Activated naive CD8-positive, alpha-beta T cell treated with anti-CD3 and anti-CD28 coated beads, Interleukin-2, amount 10 ng/mL, durations not matched to agents 7 days and 5 days (primary cell): ENCODE measurements at places on chromosomes 1 and 21. TPM values are rescaled to one million over a fixed set of nuclear protein-coding genes. Genes with fewer than 3 reads are reported as not detected.

GRCh38 chr1:218499011-218499691, 154.0 kb downstream of the TGFB2 start:
- no peak for DNase-seq

DNA sequence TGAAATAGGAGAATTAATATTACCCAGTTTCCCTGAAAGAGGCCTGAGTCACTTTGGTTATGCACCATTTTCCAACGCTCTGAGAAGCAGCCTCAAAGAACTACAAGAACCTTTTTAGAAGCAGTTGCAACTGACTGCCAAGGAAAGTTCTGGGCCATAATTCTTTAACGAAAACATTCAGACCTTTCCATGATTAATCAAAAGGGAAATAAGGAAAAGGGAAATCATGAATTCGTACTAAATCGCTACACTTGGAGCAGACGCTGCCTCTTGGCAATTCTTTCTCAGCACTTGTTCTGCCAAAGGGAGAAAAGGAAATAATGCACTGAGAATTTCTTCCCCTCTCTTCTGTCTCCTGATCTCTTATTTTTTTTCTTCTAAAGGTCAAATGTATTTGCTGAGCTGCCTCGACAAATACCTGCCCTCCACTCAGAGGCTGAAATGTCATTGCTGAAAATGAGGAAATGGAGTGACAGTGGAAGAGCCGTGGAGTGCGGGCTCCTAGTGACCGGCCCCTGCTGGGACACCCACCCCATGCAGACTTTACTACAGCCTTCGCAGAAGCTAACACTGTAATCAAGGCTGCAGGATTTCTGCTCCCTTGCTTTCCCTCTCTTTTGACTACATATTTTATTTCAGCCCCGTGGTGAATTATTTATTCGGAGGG, 67.9 kb upstream of the GALNT2 start:
- no peak for DNase-seq

- no peak for DNase-seq
These were observed 4.8 kb downstream of the ARPC5 start for GRCh38 chr1:183630748-183631147.

DNA sequence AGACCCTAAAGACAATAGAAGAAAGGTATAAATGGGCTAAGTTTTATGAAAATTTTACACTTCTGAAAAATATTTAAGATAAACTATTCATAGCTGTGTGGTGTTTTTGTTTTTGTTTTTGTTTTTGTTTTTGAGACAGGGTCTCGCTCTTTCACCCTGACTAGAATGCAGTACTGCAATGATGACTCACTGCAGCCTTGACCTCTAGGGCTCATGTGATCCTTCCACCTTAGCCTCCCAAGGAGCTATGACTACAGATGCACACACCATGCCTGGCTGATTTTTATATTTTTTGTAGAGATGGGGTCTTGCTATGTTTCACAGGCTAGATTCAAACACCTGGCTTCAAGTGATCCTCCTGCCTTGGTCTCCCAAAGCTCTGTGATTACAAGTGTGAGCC, 66.6 kb downstream of the PUM1 start:
- no peak for DNase-seq

DNA sequence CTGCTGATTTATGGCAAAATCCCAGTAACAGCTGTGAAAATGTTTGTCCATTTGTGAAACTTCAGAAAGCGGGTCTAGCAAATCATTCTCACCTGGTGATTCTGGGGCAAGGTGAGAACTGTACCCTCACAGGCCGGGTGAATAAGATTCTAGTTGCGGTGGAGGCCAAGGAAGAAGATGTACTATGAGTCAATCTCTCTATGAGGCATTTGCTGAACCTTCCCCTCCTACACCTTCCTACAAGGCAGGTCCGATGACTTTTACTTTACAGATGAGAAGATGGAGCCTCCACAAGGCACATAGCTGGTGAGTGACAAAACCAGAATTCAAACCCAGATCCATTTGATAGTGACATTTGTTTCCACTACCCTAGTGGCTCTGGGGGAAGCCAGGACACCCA, 72.7 kb downstream of the BACH1 start:
- no peak for DNase-seq

GRCh38 chr1:25065795-25066238, 135.7 kb upstream of the RUNX3 start:
- DNase-seq: no peak

- DNase-seq: no peak
These were observed 78.6 kb downstream of the MORN1 start for GRCh38 chr1:2312515-2313301.

DNA sequence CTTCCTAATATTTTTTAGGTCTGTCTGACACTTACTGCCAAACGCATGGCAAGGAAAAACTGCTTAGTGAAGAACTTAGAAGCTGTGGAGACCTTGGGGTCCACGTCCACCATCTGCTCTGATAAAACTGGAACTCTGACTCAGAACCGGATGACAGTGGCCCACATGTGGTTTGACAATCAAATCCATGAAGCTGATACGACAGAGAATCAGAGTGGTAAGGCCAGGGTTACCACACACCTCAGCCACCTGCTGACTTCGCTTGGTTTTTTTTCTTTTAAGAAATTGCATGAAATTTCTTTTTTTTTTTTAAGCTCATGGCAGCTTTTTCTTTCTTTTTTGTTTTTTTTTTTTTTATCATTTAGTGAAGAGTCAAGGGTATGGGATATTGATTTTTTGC, 17.2 kb downstream of the ATP1A1 start:
- DNase-seq: no peak

DNA sequence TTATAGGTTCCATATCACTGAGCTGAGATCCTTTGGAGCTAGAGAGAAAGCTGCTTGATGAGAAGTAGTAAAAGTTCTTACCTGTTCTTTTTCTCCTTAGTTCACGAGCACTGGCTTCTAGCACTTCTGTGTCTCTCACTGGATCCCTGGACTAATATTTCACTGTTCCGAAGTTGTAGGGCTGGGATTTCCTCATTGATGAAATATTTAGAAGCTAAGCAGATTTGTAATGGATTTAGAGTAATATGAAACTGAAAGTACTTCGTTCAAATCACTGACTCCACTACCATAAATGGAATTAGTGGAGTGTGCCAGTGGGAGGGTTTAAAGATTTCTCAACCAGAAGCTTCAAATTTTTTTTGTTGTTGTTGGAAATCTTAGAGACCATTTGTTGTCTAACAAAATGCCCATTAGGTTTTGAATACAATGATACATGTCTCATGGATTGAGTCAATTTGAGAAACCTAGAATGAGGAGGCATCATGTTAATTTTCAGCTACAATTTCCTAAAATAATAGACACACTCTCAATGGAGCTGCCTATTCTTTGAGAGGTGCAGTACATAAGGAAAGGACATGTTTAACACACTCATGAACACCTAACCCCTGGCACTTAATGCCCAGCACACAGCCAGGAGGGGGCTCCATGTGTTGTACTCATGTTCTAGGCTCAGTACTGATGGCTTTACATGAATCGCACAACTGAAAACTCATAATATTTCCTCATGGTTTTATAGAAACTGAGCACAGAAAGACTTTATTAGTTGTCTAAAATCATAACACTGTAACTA, at the start of gene GBP1:
TSS of gene GBP1 (minus strand) at position 130 of the 790 bp plus-strand sequence. CDS start 1,974 bp downstream, outside the sequence.
- DNase-seq: no peak

DNA sequence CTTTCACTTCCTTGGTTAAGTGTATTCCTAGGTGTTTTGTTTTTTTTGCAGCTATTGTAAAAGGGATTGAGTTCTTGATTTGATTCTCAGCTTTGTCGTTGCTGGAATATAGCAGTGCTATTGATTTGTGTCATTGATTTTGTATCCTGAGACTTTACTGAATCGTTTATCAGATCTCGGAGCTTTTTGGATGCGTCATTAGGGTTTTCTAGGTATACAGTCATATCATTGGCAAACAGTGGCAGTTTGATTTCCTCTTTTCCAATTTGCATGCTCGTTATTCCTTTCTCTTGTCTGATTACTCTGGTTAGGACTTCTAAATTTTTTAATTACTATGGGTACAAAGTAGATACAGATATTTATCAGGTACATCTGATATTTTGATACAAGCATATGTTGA, 75.4 kb downstream of the SLC35A3 start:
- no peak for DNase-seq

GRCh38 chr1:219566951-219567947, 45.7 kb downstream of the ZC3H11B start:
- DNase-seq: no peak

GRCh38 chr1:170556917-170557316, 25.0 kb downstream of the GORAB start:
- no peak for DNase-seq

GRCh38 chr1:68359045-68359444, 90.7 kb downstream of the RPE65 start:
- DNase-seq: no peak

DNA sequence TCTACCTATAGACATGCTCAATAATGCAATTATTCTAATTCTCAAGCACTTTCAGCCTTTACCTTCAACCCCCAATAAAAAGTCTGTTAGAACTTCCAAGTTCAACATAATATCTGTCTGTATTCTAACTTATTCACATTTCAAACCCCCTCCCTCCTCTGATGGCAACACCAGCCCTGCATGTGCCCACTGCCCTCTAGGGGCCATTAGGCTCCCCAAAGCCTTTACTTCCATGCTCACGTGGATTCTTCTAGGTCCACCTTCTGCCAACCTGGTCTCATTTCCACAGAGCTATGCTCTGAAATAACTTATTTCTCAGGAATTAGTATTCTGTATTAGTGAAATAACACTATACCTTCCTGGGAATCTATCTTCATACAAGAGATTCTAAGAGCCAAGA, 22.2 kb upstream of the KPRP start:
- no peak for DNase-seq

DNA sequence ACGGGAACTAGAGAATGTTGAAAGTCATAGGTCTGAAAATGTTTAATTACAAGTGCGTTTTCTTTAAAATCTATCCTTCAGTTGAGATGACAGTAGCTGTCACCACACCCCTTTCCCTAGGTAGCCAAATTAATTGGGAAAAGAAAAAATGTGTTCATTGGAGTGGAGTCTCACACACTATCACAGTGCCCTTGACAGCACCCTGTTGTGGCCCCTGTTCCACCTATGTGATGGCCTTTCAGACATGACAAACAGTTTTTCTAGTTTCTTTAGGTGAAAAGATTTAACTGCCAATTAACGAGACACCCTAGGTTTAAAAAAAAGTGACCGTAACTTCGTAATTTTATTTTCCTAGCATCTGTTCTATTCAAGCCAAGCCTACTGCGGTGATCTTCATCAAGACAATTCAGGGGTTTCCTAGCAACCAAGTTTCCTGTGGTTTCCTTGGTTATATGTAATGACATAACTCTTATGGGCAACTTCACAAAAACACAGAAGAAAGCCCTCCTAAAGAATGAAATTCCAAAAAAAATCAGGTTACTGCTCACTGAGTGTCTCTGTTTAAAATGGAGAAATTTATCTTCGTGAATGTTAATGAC, 298.3 kb downstream of the PDE4B start:
- DNase-seq: no peak

DNA sequence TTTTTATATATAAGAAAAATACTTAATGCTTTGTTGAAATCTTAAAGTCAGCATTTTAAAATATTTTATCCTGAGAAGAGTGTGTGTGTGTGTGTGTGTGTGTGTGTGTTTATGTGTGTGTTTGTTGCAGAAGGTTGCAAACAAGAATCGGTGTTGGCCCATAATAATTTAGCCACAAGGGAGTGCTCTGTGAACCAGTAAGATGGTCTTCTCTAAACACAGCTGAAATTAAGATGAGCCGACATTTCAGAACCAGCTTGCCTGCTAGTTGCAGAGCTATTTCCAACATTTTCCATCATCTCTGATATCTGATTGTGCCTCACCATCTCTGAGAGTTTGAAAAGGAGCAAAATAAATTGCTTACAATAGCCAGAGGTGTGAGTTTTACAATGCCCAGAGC, 158.8 kb upstream of the SGIP1 start:
- no peak for DNase-seq

DNA sequence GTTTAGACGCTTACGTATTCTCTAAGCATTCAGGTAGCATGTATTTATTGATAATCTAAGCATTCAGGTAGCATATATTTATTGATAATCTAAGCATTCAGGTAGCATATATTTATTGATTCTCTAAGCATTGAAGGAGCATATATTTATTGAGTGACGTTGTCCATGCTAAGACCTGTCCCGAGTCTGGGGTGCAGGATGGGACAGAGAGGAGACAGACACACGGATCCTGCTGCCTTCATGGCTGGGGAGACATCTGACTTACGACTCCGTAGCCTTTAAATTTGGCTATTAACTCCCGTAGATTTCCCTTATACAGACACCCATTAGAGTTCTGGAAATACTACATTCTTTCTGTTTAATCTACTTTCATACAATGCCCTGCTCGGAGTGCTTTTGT, 982 bp downstream of the SCCPDH start:
- DNase-seq: no peak

DNA sequence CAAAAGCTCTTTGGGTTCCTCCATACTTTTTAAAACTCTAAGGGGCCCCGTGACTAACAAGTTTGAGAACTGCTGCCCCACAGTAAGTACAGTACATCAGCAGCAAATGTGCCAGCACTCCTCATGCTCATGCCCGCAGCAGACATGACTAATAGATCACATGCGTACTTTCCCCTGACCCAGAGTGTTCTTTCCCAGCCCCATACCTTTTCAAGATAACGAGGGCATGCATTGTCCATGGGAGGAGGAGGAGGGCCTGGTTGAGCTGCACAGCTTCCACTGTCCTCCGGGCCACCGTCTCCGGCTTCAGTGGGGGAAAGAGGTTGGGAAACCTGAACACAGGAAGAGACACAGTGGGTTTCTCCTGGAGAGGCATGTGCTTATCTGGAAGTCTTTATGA, 45.5 kb downstream of the DHRS3 start:
- DNase-seq: no peak

- no peak for DNase-seq
These were observed 300.7 kb upstream of the SPAG17 start for GRCh38 chr1:118485757-118486156.

- no peak for DNase-seq
These were observed 56.0 kb upstream of the TRAPPC10 start for GRCh38 chr21:43956019-43956669.

GRCh38 chr1:107142140-107142542, 1.3 kb downstream of the NTNG1 start:
- no peak for DNase-seq

GRCh38 chr1:7654725-7655124, 116.4 kb upstream of the VAMP3 start:
- no peak for DNase-seq

GRCh38 chr1:41315146-41315822, 46.0 kb upstream of the FOXO6 start:
- DNase-seq: no peak

GRCh38 chr1:79310609-79311008, 304.1 kb upstream of the ADGRL4 start:
- no peak for DNase-seq

Gene FALEC
- 0.60 TPM for total RNA-seq

Gene SERTAD4
- total RNA-seq: not detected

Gene ROR1
- not detected for total RNA-seq

Gene AK4
- 81.3 TPM for total RNA-seq

Gene TMEM269
- total RNA-seq: 0.22 TPM

Gene SH3BGR
- total RNA-seq: 1.4 TPM

Gene PTPRC
- 828 TPM for total RNA-seq

Gene NSL1
- 38.2 TPM for total RNA-seq

Gene ORC1
- total RNA-seq: 25.6 TPM

Gene TCP10L
- total RNA-seq: 1.1 TPM

Gene XCL2
- total RNA-seq: 19.3 TPM

Gene NOC2L
- 63.0 TPM for total RNA-seq

Gene ETV3L
- total RNA-seq: not detected

Gene ZSCAN20
- total RNA-seq: 3.5 TPM

Gene MIGA1
- total RNA-seq: 13.6 TPM

Gene ILDR2
- total RNA-seq: 3.5 TPM
